ENCODE measurements at places on chromosomes 13 and 19.

GRCh38 chr13:111211789-111212516 lies 96.8 kb downstream of the ARHGEF7 start:
- DNase-seq = no peak

GRCh38 chr13:96680898-96681297 lies 313.4 kb downstream of the OXGR1 start:
- DNase-seq = no peak

GRCh38 chr19:13484166-13484565 lies 22.1 kb downstream of the CACNA1A start:
- no peak for DNase-seq

GRCh38 chr19:16034958-16035560 lies 41.2 kb upstream of the TPM4 start:
- DNase-seq = no peak

- DNase-seq = no peak
Observed at GRCh38 chr13:50916701-50917184, 7.2 kb downstream of the RNASEH2B start.

DNA sequence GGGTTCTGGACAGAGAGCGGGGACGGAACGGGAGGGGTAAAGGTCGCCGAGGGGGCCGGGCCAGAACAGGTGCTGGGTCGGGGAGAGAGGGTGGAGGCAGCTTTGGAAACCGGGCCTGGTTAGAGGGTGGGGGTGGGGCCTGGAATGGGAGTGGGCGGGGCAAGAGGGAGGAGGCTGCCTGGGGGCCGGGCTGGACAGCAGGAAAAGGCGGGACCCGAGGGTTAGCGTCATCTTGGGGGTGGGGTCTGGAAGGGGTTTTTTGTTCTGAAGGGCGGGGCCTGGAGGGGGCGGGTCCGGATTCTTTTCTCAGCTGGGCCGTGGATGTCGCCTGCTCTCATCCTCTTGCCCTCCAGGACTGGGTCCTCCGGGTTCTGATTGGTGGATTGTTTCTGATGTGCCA lies 4.3 kb upstream of the ZNF813 start:
- no peak for DNase-seq

- peak; percentile 32 for DNase-seq
Observed at GRCh38 chr13:32427852-32428580, at the start of gene N4BP2L1. TSS of gene N4BP2L1 (minus strand) at chr13:32428130. CDS start at chr13:32428082, 48 bp downstream.

- DNase-seq = no peak
Observed at GRCh38 chr19:15087182-15087581, 5.2 kb downstream of the OR1I1 start.

- no peak for DNase-seq
Observed at GRCh38 chr13:73242515-73243015, 183.8 kb downstream of the KLF5 start.

- no peak for DNase-seq
Observed at GRCh38 chr13:27280009-27280656, 9.5 kb downstream of the RASL11A start.

DNA sequence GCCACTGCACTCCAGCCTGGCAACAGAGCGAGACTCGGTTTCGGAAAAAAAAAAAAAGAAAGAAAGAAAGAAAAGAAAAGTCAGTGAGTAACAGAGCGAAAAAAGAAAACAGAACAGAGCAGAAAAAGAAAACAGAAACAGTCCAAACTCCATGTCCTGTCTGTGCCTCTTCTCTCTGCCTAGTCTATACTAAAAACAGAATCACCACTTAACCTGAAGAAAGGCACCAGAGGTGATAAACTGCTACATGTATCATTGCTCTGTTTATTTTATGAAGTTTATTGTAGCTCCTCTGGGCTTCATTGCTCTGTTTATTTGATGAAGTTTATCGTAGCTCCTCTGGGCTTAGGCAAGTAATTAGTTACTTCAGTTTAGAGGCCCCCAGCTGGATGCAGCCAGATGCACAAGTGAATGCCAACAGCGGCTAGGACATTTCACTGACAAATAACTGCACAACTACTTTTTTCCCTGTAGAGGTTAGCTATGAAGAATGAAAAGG lies 39.2 kb downstream of the TBC1D4 start:
- no peak for DNase-seq

DNA sequence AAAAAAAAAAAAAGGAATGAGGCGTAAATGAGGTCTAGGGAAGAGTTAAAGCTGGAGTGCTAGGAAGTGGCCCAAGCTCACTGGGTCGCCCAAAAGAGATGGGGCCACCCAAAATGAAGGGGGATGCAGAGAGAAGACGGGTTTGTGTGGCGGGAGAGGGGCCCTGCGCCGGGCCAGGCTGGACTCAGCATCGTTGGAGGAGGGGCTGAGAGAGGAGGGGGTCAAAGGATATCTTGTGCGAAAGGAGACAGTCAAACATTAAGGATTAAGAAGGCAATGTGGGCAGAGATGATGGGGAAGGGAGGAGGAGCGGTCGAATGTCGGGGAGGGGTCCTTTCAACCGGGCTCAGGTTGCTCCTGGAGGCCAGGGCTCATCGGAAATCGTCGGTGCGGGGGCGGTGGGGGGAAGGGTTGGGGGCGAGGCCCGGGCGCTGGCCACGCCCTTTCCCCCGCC lies 825 bp upstream of the CARM1 start:
- DNase-seq = no peak

DNA sequence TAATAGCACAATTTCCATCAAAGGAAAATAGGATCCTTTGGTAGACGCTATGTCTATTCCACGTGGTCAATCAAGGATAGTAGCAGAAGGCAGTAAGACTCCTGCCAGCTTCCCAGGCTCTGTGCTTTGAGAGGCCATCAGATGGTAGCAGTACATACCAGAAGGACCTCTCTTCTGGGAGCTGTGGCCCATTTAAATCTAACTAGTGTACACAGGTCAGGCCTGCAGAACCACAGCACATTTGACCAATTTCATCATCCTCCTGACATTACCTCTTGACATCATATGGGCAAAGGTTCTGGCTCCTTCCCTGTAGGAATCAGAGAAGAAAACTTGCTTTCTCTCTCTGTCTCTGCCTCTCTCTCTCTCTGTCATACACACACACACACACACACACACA lies 229.6 kb upstream of the HTR2A start:
- DNase-seq = no peak

- no peak for DNase-seq
Observed at GRCh38 chr19:6056801-6057650, 53.3 kb downstream of the RFX2 start.

GRCh38 chr13:21673789-21674489 lies 3.1 kb downstream of the FGF9 start:
- peak; percentile 63 for DNase-seq

DNA sequence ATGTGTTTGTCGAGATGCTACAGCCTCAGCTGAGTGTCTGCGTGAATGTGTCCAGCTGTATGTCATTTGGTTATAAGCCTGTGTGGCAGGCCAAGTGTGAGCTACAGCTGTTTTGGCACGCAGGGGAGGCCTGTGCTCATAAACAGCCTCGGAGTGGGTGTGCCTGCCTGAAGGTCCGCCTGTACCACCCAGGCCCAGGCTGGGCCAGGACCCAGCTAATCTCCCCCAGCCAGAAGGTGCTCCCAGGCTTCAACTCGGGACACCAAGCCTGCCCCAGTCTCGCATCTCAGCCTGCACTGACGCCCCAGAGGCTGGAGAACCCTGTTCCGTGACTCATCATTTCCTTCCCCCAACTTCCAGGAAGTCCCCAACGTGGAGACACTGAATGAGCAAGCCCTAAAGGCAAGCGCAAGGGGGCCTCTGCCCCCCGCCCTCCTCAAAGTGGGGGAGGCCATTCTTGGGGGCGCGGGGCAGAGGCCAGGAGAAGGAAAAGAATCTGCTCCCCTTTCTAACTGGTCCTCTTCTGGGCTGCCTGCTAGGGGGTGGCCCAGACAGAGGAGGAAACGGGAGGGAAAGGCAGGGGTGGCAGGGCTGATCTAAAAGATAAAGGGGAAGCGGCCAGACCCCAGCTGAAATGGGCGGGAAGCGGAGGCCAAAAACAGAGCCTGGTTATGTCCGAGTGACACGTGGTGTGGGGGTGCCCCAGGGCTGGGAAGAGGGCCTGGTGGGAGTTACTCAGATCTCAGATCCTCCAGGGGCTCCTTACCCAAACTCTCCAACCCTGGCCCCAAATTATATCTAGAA lies 2.0 kb downstream of the SLC1A5 start:
- DNase-seq = no peak

DNA sequence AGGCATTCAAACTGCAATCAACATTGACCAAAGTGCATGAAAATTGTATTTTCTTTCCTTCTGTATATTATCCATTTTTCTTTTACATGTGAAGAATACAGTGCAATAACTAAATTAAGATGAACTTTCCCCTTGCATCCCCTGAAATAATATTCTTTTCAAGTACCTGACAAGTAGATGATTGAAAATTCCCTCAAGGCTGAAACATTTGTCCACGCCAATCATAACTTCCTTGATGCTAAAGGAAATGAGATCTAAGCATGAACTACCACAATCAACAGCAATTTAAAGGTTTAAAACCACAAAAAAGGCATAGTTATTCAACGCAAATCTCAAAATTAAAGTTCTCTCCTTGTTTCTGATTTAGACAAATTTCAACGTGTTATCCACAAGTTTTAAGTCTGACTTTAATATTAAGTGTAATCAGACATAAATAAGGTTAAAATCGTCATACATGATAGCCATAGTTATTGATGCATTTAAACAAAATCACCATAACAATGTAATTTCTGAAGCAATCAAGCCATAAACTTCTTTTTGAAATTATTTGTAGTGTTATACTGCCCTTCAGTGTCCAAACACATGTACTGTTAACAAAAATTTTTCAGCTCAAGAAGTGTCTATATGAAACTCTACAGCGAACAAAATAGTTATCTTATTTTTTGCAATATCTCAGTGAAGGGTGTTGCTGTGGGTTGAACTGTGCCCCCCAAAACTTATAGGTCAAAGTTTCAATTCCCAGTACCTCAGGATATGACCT lies 169.5 kb downstream of the DCLK1 start:
- no peak for DNase-seq

- DNase-seq = peak; percentile 70
Observed at GRCh38 chr19:41373993-41374392, 2.3 kb upstream of the TMEM91 start.

- DNase-seq = no peak
Observed at GRCh38 chr19:12244370-12244769, 50.3 kb downstream of the ZNF44 start.

DNA sequence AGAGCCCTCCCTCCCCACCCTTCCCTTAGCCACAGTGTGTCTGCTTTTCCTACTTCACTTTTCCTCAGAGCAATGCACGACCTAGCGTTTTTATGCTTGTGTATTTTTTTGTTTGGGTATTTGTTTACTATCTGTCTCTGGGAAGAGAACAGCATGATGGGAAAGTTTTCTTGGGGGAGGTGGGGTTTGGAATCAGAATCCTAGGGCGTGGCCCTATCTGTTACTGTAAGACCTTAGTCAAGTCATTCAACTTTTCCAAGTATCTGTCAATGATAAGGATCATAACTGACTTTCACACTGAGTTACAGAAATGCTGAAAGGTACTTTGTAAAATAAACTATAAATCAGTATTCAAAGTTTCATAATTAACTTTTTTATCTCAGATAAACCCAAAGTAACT lies 146.3 kb upstream of the WASF3 start:
- DNase-seq = no peak

DNA sequence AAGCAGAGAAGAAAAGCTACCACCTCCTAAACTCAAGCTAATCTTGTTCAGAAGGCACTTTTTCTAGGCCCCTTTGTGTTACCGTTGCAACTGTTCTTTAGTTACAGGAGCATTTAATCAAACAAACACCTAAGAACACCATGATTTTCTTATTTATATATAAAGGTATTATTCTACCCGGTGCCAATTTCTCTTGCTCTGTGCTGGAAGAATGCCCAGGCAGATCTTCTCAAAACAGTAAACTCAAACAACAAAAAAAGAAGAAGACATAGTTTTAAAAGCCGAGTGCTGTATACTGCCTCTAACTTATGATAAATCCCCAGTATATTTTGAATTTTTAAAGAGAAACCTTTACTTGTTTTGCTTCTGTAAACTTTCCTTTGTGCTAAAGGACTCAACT lies 20.4 kb downstream of the SLC7A1 start:
- DNase-seq = no peak

- no peak for DNase-seq
Observed at GRCh38 chr19:51142119-51142518, at the start of gene SIGLEC7. TSS of gene SIGLEC7 (plus strand) at chr19:51142301. CDS start at chr19:51142370, 69 bp downstream.

DNA sequence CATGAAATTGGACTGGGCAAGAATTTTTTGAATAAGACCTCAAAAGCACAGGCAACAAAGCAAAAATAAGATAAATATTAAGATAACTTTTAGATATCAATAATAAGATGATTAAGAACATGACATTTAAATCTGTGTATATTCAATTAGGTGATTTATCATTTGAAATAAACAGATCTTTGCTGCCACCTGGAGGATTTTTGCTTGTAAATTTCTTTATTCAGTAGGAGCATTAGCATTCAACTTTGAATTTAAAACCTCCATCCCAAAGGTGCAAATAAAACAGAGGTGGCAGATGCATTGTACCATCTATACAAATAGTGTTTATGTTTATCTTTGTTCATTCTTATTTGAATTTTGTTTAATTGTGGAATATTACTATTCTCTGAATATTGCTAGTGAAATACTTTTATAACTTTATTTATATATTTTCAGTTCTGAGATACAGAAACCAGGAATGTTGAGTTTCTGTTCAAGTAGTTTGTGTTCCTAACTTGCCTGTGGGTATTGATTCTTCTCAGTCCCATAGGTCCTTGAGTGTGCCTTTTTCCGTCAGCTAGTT lies 20.9 kb downstream of the COG6 start:
- no peak for DNase-seq

Data from D721Med (cell line).